ENCODE measurements at places on chromosomes 7 and 10.

GRCh38 chr10:6406220-6407033 lies 173.6 kb downstream of the PRKCQ start:
- no peak for DNase-seq

DNA sequence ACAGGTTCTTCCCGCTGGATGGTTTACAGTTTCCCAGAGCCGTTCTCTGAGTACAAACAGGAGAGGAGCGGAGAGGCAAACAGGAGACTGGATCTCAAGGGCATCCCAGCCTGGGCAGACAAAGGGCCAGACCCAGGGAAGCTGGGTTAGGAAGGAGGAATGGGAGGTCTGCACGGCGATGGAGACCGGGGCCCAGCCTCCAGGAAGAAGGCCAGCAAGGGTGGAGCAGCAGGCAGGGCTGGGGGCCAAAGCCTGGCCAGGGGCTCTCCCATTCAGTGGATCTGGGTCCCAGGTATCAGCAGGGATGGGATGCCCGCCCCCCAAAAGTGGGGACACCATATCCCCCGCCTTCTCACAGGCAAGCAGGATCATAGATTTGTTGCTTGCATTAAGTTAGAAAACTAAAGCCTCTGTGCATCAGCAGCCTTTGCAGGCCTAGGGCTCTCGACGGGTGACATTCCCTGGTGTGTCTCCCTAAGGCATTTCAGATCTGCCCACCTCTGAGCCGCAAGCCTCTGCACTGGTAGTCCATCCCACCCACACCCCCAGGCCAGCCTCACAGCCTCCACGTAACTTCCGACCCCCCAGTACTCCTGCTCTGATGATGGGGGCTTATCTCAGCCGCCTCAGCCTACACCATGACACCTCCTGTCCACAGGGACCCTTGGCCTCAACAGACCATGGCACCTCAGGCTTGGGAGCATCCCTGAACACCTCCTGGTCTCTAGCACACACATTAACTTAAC lies 59.9 kb downstream of the TNS3 start:
- no peak for DNase-seq

DNA sequence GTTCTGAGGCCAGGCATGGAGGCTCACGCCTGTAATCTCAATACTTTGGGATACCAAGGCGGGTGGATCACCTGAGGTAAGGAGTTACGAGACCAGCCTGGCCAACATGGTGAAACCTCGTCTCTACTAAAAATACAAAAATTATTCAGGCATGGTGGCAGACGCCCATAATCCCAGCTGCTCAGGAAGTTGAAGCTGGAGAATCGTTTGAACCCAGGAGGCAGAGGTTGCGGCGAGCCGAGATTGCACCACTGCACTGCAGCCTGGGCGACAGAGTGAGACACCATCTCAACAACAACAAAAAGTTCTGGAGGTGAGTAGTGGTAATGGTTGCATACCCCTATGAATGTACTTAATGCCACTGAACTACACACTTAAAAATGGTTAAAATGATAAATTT lies 60.3 kb upstream of the SP4 start:
- no peak for DNase-seq

DNA sequence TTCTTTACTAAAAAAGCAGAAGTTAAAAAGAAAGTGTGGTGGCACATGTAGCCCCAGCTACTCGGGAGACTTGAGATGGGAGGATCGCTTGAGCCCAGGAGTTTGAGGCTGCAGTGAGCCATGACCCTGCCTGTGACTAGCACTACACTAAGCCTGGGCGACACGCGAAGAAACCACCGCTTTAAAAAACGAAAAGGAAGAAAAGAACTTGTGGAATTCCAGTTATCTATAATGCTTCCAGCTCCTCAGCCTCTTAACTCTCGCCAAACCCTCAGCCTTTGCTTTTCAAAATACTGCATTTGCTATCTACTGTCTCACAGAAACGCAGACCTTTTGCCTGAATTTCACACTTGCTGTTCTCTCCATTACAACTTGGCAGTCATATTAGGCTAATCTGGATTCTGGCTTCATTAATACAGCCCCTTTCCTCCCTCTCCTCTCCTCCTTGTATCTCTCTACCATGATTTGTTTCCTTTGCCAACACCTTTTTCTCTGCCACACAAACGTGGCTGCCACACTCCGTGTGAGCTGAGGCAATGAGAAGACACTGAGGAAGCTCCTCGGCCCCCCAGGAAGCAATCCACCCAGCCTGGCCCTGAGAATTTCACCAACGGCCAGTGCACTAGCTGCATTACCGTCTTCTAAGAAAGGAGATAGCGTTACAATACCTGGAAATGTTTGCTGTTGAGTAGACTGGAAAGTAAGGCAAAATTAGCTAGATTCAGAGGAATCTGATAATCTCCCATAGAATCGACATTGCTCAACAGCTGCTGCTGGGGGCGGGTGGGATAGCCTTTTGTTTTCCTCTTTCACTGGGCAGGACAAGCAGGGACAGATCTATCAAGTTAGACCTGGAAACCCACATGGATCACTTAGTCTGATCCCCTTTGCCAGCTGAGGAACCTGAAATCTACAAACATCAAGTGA lies 37.2 kb downstream of the CALML5 start:
- no peak for DNase-seq

GRCh38 chr7:50513166-50513871 lies 51.9 kb downstream of the DDC start:
- DNase-seq: no peak

GRCh38 chr7:159022238-159022993 lies 122.3 kb downstream of the VIPR2 start:
- DNase-seq: no peak

DNA sequence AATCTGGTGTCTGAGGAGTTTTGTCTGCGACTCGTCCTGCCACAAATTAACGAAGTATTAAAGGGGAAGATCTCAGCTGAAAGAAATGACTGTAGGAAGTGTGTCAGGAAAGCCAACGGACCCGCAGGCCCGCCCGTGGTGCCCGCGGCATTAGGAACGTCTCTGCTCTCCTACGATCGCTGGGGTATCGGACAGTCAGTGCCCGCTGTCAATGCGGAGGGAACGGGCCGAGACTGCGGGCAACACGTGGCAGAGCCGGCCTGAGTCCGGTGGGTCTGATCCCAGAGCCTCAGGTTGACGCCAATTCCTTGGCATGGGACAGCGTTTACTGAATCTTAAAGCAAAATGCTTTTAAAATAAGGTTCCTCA lies 128.7 kb downstream of the KBTBD2 start:
- DNase-seq: no peak

DNA sequence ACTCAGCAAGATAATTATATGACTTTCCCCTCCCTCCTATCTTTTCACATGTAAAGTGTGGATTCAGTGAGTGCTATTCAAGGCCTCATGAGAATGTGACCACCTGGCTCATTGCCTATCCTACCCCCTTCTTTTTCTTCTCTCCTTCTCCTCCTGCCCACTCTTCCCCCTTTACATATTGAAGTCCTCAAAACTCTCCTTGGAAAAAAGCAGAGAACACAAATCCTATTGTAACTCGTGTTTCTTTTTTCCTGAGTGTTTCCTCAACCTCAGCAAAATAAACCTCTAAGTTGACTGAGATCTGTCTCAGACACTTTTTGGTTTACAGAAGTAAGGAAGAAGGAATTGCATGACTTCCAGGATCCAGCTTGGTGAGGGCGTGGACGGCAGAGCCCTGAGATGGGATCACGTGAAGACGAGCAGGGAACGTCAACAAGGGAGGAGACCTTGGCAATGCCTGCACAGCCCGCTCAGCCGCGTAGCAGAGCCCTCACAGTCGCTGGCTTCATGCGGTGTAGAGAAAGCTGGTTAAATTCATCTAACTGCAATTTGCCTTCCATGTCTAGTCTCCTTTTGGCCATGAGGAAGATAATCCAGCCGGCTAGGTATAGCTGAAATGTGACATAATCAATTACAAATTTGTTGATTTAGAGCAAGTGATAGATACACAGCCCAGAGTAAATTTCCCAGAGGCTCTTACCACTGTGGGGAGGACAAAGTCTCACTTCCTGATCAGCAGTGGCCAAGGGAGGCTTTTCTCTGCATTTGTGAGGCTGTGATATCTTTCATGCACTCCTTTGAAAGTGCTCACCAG lies 75.7 kb downstream of the LYZL2 start:
- no peak for DNase-seq

DNA sequence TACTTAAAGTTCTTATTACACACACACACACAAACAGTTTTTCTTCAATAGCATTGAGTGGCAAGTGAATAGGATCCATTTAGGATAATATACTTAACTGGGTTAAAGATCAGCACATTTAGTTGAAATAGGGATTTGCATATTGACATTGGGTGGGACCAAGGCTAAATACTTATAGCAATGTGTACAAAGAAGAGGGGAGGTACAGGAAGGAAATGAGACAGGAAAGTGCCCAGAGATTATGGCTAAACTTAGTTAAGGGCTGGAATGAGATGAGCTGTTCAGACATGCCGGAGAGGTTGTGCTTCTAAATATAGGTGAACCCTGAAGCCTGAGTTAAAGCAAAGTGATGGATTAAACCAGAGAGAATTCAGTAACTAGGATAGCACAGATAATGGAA lies 95.1 kb downstream of the LSMEM1 start:
- no peak for DNase-seq

DNA sequence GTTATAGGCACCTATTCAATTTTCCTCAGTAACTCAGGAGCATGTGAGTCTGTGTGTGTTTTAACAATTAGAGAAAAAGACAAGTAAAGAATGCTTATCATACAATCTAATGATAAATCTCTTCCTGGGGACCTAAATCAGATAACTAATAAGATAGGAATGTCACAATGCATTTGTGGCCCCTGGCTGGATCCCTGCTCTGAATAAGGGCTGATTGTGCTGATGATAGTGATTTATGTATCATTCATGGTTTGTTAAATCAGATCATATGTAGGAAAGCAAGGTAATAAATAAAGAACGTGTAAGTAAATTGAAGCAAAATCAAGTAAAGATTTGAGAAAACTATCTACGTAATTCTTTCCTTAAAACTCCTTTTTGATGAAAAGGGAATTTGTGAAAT lies 145.9 kb downstream of the C7orf25 start:
- no peak for DNase-seq

- no peak for DNase-seq
Observed at GRCh38 chr10:125073996-125074395, 86.4 kb downstream of the CTBP2 start.

GRCh38 chr10:71031603-71032002 lies 143.2 kb upstream of the PCBD1 start:
- no peak for DNase-seq

DNA sequence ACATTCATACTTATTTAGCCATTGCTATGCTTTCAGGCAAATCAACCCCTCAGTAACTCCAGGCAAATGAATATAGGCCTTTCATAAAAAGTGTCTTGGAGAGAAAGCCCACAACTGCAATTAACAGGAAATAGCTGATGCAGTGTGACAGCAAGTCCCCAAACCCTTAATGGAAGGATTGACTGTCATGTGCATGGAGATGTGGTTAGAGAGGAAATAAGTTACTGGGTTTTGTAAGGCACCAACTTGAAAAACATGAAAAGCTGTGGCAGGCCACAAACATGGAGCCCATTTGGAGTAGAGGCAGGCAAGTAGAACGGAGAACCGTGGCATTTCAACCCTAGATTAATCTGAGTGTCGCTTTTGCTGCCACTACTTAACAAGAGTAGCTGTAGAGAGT lies 549.4 kb upstream of the C7orf33 start:
- DNase-seq: no peak

DNA sequence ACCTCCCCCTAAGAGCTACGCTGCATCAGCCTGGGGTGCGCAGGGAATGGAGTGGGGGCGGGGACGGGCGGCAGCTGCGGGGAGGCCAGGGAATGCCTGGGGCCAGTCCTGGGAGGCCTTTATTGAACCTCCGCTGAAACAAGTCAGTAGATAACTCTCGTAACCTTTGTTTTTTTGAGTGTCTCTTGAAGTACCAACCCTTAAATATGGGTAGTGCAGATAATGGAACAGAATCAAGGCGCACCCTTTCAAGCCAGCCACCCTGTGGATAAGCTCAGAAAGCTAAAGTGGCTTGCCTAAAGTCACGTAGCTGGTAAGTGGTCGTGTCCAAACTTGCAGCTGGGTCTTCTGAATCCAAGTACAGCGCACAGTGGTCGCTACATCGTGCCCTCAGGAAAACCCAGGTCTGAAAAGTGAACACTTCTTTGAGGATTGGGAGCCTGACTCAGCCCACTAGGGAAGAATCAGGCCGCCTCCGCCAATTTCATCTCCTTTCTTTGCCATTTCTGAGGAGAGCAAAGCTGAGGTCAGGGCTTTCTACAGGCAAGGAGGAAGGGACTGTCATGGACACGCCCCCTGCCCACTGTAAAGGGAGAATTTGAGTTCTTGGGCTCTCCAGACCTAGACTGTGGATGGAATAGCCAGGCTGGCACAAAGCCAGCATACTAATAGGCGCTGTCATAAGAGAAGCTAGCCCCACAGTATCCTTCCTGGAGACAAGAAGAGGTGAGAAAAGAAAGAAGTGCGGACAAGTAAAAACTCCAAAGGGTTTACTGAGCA lies 3.2 kb upstream of the EGR2 start:
- no peak for DNase-seq

GRCh38 chr10:505419-505818 lies 184.0 kb downstream of the DIP2C start:
- no peak for DNase-seq

GRCh38 chr10:126950401-126951105 lies 45.3 kb downstream of the DOCK1 start:
- no peak for DNase-seq

- DNase-seq: no peak
Observed at GRCh38 chr7:8560501-8560900, 127.1 kb downstream of the NXPH1 start.

- no peak for DNase-seq
Observed at GRCh38 chr10:52665821-52666220, 106.8 kb downstream of the MBL2 start.

DNA sequence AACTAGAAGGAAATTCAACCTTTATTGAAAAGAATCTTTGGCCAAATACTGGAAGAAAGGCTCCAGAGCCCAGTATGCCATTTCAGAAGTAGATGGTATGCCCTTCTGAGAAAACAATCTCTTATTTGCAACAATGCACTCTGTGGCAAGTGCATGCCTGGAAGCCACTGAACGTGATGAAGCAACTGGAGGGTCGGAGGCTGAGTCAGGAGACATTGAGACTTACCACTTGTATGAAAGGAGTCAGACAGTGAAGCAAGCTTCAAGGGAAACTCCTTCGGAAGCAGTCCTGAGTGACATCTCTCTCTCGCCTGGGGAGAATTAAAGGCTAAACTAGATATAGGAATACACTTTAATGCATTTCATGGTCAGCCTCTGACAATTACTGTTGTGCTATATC lies 353.7 kb downstream of the NRG3 start:
- no peak for DNase-seq

DNA sequence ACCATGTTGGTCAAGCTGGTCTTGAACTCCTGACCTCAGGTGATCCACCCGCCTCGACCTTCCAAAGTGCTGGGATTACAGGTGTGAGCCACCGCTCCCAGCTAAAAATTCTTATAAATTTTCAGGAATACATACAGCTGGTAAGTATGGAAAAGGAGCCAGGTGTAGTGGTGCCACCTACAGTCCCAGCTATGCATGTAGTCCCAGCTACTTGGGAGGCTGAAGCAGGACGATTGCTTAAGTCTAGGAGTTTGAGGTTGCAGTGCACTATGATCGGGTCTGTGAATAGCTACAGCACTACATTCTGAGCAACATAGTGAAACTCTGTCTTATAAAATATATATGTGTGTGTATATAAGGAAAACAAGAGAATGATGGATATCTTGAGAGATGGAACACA lies 19.0 kb downstream of the LDB1 start:
- DNase-seq: no peak

GRCh38 chr7:69283421-69283820 lies 314.9 kb upstream of the AUTS2 start:
- no peak for DNase-seq

All from stimulated activated CD8-positive, alpha-beta memory T cell treated with anti-CD3 and anti-CD28 coated beads, Interleukin-15, amount 100 ng/mL, for 4 hours (primary cell).